ENCODE measurements at places on chromosomes 1 and 21.

- DNase-seq, result peak; percentile 40
These were observed 1.6 kb upstream of the S1PR1 start for GRCh38 chr1:101235216-101235695.

DNA sequence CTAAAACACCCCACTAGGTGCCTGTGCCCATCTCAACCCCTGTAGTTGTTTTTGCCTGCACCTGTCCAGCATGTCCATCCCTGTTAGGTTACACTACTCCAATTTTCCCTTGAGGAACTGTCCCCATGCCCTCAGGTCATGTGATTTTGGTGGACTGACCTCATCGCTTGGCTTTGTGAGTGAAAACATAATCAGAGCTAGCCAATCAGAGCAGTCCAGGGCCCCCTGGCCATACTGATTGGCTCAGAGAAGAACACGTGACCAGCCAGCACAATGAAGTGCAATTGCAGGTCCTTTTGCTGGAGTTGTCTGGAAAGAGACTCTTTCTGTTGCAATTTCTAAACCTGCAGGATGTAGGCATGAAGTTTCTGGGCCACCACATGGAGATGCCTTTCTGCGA lies 303.3 kb upstream of the PROX1 start:
- no peak for DNase-seq

- no peak for DNase-seq
These were observed 125.5 kb upstream of the HNRNPU start for GRCh38 chr1:244989813-244990212.

- DNase-seq, result no peak
These were observed 10.7 kb upstream of the BSDC1 start for GRCh38 chr1:32404946-32405345.

GRCh38 chr1:210394281-210394821 lies 65.6 kb downstream of the HHAT start:
- no peak for DNase-seq

DNA sequence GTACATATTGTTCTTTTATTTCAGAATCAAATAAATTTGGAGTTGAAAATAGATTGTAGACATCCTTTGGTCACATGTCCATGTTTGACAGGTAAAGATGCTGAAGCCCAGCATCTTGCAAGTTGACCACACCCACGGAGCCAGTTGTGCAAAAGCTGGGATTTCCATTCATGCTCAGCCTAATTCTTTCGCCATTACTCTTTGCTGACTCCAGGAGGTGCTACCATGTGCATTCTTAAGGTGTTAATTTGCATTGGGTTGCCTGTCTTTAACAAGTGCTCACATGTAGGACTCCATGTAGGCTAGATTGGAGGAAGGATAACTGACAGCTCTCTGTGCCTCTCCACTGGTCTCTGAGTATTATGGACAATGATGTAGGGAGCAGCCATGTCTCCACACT lies 660.7 kb downstream of the LMO4 start:
- no peak for DNase-seq
